Fibroblast of lung (primary cell): ENCODE measurements at places on chromosomes 5 and 9.
A peak's percentile ranks its signal among the peaks of the same experiment; 100 is the strongest.

- no peak for DNase-seq
Observed at GRCh38 chr5:163505049-163505367, 411 bp upstream of the MAT2B start.

GRCh38 chr9:124504530-124505005, 2.6 kb downstream of the NR5A1 start:
- no peak for DNase-seq

DNA sequence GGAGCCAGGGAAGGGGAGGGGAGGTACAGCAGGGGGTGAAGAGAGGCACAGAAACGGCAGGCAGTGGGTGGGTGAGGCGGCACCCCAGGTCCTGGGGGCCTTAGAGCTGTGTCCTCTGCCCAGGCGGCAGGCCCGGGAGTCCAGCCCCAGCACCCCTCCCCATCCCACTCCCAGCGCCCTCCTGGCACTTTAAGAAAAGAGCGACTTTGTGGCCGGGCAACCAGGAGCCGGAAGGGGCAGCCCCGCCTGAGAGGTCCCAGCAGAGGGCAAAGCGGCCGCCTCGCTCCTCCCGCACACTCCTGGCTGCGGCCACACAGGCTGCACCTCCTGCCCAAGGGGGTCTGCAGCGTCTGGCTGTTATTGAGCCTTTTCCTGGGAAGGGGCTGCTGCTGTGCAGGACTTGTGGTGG, 42.6 kb downstream of the NACC2 start:
- DNase-seq = no peak

- DNase-seq = peak; percentile 49
Observed at GRCh38 chr9:36470643-36471290, 70.7 kb upstream of the RNF38 start.

GRCh38 chr5:127290946-127291693, 524 bp downstream of the MEGF10 start:
- DNase-seq = no peak
